ENCODE measurements at places on chromosomes 16 and 17. TPM values are rescaled to one million over a fixed set of nuclear protein-coding genes. Genes with fewer than 3 reads are reported as not detected.

DNA sequence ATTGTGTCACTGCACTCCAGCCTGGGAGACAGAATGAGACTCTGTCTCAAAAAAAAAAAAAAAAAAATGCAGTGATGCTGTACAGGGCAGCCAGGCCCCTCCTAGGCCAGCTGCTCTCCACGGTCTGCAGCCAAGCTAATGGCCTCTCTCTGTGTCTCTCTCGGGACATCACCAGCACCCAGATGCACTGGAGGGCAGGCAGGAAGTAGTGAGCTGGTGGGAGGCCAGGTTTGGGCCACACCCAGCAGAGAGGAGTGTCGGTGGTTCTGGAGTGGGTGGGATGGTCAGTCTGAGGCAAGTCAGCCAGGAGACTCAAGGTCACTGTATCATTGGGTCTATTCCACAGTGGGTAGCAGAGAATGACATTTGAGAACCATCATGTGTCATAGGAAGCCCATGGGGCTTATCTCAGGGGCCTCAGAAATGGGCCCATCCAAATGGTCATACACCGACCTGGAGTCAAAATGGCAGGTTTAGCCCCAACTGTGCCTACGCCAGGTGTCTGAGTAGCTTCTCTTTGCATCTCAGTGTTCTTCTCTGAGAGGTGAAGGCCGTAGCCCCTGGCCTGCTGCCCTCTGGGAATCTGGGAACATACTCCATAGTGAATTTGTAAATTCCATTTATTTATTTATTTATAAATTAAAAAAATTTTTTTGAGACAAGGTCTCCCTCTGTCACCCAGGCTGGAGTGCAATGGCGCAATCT is 22.7 kb downstream of the WNT9B start:
- no peak for DNase-seq

DNA sequence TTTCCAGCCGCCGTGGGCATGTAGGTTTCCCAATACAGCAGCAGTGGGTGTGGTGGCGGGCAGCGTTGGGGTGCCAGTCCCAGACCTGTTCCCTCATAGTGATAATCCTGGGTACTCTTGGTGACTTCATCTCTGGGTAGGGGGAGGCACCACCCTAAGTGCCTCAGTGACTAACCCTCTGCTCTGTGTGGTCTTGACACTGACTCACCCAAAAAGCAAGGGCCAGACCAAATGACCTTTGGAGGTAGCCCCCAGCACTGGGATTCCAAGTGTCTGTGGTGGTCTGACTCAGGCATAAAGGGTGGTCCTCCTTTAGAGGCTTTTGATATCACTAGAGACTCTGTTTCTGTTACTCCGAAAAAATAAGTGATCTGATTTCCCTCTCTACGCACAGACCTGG is 908 bp downstream of the CALB2 start:
- DNase-seq: no peak

DNA sequence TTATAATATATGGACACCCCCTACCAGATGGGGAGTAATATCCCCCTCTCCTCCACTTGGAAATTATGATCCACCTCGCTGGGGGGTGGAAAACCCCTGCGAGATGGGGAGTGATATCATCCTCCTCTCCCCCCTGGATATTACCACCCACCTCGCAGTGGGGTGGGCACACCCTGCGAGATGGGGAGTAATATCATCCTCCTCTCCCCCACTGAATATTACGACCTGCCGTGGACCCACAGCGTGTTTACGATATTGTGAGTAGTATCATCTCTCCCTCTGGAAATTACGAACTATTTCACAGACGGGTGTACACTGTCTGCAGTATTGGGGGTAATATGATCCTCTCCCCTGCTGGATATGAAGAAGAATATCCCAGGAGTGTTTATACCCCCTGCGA is 228.3 kb upstream of the WSCD1 start:
- DNase-seq: no peak

GRCh38 chr16:87966685-87967185 is 15.5 kb downstream of the BANP start:
- no peak for DNase-seq

GRCh38 chr17:50462446-50462845 is 6.2 kb downstream of the CHAD start:
- no peak for DNase-seq

GRCh38 chr16:66901626-66902025 is 17.1 kb downstream of the CDH16 start:
- no peak for DNase-seq

DNA sequence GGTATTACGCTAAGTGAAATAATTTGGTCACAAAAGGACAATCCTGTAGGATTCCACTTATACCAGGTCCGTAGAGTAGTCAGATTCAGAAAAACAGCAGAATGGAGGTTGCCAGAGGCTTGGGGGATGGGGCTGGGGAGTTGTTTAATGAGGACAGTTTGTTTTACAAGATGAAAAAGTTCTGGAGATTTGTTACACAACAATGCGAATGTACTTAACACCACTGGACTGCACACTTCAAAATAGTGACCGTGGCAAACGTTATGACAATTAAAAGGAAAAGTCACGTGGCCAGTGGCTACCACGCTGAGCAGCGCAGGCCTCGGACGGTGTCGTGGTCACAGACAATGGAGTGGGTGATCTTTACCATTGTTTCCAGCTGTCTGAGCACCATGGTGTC is 338.1 kb downstream of the SEC14L1 start:
- no peak for DNase-seq

DNA sequence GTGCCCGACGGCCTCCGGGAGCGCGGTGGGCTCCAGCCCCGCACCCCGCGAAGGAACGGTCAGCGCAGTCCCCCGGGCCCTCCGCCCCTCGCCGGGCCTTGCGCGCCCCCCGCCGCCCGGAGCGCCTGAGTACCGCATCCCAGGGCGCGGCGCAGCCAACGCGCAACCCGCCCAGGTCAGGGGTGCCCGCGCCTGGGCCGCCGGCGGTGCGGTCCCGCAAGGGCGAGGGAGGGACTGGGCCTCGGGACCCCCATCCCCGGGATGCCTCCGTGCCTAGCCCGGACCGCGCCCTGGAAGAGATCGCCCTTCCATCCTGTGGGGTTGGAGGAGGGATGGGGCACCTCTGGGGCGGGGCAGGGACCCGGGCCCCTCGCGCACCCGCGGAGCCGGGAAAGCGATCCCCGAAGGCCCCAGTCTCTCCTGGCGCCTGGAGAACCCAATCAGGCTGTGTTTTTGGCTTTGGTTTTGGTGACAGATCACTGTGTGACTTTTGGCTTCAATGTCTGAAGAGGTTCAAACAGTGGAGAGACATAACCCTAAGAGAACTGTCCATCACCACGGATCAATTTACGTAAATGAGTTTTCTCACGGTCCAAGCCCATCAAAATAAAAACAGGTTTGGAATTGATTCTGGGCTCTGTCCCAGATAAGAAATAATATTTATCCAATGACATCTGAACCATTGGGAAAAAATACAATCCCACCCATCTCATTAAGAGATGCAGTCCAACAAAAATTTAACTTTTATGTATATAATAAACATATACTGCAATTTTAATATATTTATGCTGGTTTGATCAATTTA is 17.8 kb downstream of the ENPP7 start:
- no peak for DNase-seq

GRCh38 chr17:82300707-82301270 is 16.6 kb downstream of the CD7 start:
- DNase-seq: no peak

GRCh38 chr17:8924595-8924994 is 40.9 kb downstream of the PIK3R5 start:
- DNase-seq: no peak

GRCh38 chr17:43418441-43419374 is 19.9 kb downstream of the ARL4D start:
- DNase-seq: no peak

ODF4 gene
- polyA plus RNA-seq: not detected

ABCA3 gene
- 6.3 TPM for polyA plus RNA-seq
